ENCODE measurements at places on chromosomes 5 and 9. TPM values are rescaled to one million over a fixed set of nuclear protein-coding genes. Genes with fewer than 3 reads are reported as not detected.

DNA sequence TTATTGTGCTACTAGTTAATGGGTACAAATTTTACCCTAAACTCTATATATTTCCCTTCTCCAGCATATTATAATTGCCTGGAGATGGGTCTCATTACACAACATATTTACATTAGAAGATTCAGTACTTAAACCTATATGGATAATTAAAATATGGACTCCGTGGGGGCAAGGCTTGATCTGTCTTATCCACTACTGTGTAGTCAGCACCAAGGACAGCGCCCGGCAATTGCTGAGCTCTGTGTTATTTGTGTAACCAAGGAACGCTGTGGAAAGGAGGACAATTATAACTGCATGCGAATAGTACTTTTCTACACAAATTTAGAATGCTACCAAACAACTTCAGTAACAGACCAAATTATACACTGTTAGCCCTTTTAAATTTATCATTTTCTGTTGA is 77.7 kb downstream of the DNAH5 start:
- H3K27ac ChIP-seq, result no peak overlapping the region
- H3K36me3 ChIP-seq, result no peaks in the 10 kb centered on the region
- H3K27me3 ChIP-seq, result no peaks in the 10 kb centered on the region
- no peak overlapping the region for H3K4me3 ChIP-seq
- no peaks in the 10 kb centered on the region for H3K4me1 ChIP-seq
- no peak for DNase-seq

GRCh38 chr5:177510567-177511053 is 984 bp upstream of the DOK3 start:
- no peak for DNase-seq
- no peaks in the 10 kb centered on the region for H3K27me3 ChIP-seq
- peaks cover 3% of the 10 kb centered on the region for H3K4me1 ChIP-seq
- H3K36me3 ChIP-seq, result peaks cover 23% of the 10 kb centered on the region

- no peak overlapping the region for H3K4me3 ChIP-seq
- no peak overlapping the region for H3K27ac ChIP-seq
- DNase-seq, result no peak
- no peaks in the 10 kb centered on the region for H3K27me3 ChIP-seq
Measured at GRCh38 chr9:11871852-11872251, 821.3 kb upstream of the TYRP1 start.

DNA sequence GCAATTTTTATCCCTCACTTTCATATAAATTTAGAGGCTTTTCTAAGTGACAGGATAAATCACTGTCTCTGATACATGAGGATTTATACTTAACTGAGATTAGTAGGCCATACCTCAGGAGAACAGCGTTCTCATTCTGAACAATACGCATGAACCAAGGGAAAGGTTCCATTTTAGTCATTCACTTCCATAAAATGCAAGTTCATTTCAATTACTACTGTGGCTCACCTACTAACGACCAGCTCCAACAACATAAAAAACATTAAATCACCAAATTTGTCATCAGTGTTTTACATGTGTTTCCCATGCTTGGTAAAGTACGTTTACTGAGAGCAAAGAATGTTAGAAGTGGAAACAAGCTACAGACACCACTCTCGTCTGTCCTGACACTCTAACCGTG is 67.4 kb downstream of the EFNA5 start:
- H3K36me3 ChIP-seq, result no peaks in the 10 kb centered on the region
- no peak overlapping the region for H3K4me3 ChIP-seq
- no peaks in the 10 kb centered on the region for H3K4me1 ChIP-seq
- H3K27me3 ChIP-seq, result no peaks in the 10 kb centered on the region
- DNase-seq, result no peak

The BHMT gene
- not detected for total RNA-seq

The SLC6A7 gene
- total RNA-seq, result not detected

GRCh38 chr5:40401284-40402006 is 278.3 kb upstream of the PTGER4 start:
- no peaks in the 10 kb centered on the region for H3K36me3 ChIP-seq
- H3K27ac ChIP-seq, result no peak overlapping the region
- DNase-seq, result no peak
- H3K4me3 ChIP-seq, result no peak overlapping the region

GRCh38 chr9:113222482-113222841 is 1.1 kb downstream of the SLC31A1 start:
- no peaks in the 10 kb centered on the region for H3K27me3 ChIP-seq
- DNase-seq, result no peak
- H3K4me1 ChIP-seq, result peaks cover 34% of the 10 kb centered on the region
- no peaks in the 10 kb centered on the region for H3K36me3 ChIP-seq
- peak overlapping the region; percentile 96 for H3K4me3 ChIP-seq

DNA sequence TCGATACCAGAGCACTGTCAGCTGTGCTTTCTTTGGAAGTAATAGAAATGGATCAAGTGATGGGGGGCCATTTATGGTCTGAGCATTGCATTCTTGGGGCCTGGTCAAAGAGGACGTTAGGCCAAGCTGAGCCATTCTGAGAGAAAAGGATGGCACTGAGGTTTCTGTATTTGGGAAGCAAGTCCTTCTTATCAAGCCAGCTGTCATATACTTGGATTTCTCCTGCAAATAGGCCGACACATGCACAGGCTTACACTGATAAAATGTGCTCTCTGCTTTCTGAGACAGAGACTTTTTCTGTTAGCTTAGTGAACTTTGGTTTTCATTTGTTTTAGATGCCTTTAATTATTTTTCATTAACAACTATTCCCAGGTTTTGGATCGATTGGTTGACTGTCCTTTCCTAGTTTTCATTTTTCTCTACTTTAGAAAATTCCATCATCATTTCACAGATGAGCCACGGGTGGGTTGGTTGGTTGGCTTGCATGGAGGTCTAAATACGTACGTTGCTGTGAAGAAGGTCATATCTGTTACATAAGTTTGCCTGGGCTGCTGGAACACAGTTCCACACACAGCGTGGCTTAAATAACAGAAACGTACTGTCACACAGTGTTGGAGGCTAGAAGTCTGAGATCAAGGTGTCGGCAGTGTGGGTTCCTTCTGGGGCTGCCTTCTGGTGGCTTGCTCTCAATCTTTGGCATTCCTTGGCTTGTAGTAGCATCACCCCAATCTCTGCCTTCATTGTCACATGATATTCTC is 20.3 kb downstream of the TMOD1 start:
- H3K4me1 ChIP-seq, result no peaks in the 10 kb centered on the region
- H3K27ac ChIP-seq, result no peak overlapping the region
- no peak for DNase-seq

DNA sequence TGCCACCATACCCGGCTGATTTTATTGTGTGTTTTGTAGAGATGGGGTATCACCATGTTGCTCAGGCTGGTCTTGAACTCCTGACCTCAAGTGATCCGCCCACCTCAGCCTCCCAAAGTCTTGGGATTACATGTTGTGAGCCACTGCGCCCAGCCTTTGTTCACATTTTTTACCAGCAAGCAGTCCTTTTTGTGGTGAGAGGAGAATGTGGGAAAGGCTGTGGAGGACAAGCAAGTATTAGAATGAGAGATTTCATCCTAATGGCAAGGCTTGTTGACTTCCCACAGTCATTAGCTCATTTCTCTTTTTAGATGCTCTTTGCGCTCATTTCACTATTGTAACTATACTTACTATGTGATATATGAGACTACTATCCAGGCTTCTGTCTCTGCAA is 6.1 kb downstream of the IL31RA start:
- no peaks in the 10 kb centered on the region for H3K27me3 ChIP-seq
- no peaks in the 10 kb centered on the region for H3K36me3 ChIP-seq
- H3K27ac ChIP-seq, result no peak overlapping the region
- no peak for DNase-seq

GRCh38 chr5:178453224-178453623 is 137.0 kb downstream of the COL23A1 start:
- H3K4me3 ChIP-seq, result no peak overlapping the region
- H3K36me3 ChIP-seq, result no peaks in the 10 kb centered on the region
- no peak overlapping the region for H3K27ac ChIP-seq
- no peak for DNase-seq
- no peaks in the 10 kb centered on the region for H3K27me3 ChIP-seq
- no peaks in the 10 kb centered on the region for H3K4me1 ChIP-seq

The PDCD1LG2 gene
- total RNA-seq, result 0.33 TPM

GRCh38 chr5:75756211-75756610 is 39.0 kb upstream of the POC5 start:
- H3K4me1 ChIP-seq, result no peaks in the 10 kb centered on the region
- no peaks in the 10 kb centered on the region for H3K27me3 ChIP-seq
- no peak overlapping the region for H3K27ac ChIP-seq
- H3K36me3 ChIP-seq, result no peaks in the 10 kb centered on the region
- no peak overlapping the region for H3K4me3 ChIP-seq
- DNase-seq, result no peak

DNA sequence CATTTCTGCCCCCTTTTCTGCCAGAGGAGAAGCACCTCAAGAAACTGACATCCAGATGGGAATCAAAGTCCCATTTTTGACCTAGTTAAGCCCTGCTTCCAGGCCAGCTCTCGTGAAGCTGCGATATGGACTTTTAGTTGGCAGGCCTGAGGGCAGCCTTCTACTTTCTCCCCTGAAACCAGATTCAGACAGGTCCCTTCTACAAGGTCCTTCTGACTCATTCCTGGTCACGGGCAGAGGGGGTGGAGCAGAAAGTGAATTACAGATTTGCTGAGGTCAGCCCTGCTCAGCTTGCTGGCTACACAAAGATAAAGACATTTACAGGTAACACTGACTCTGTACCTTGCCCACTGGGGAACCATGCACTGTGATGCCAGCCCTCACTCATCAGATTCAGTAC is 52.8 kb upstream of the TUT7 start:
- no peaks in the 10 kb centered on the region for H3K36me3 ChIP-seq
- no peak for DNase-seq
- no peaks in the 10 kb centered on the region for H3K4me1 ChIP-seq
- H3K27me3 ChIP-seq, result no peaks in the 10 kb centered on the region

- no peaks in the 10 kb centered on the region for H3K27me3 ChIP-seq
- peaks cover 11% of the 10 kb centered on the region for H3K36me3 ChIP-seq
- no peaks in the 10 kb centered on the region for H3K4me1 ChIP-seq
Measured at GRCh38 chr5:131965826-131966415, 20.5 kb upstream of the MEIKIN start.

GRCh38 chr5:132895719-132896305 is 22.3 kb downstream of the LEAP2 start:
- H3K4me1 ChIP-seq, result no peaks in the 10 kb centered on the region
- peaks cover 47% of the 10 kb centered on the region for H3K36me3 ChIP-seq
- no peak overlapping the region for H3K4me3 ChIP-seq
- H3K27me3 ChIP-seq, result no peaks in the 10 kb centered on the region
- H3K27ac ChIP-seq, result no peak overlapping the region

DNA sequence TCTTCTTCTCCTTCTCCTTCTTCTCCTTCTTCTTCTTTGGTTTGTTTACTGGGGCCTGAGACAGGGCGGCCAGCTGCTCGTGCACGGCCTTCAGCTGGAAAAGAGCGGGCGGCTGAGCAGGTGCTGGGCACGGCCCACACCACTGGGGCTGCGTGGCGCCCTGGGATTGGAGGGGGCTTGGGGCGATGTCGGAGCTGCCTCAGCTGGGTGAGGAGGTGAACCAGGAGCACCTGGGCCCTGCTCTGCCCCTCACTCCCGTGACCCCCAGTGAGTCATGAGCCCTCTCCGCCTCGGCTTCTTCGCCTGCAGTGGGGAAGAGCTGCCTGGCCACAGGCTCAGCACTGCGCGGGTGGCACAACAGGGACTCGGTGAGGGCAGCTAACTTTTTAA is 14.9 kb downstream of the BRD3OS start:
- H3K27me3 ChIP-seq, result no peaks in the 10 kb centered on the region
- H3K4me3 ChIP-seq, result no peak overlapping the region
- no peak for DNase-seq
- H3K36me3 ChIP-seq, result peaks cover 5% of the 10 kb centered on the region

DNA sequence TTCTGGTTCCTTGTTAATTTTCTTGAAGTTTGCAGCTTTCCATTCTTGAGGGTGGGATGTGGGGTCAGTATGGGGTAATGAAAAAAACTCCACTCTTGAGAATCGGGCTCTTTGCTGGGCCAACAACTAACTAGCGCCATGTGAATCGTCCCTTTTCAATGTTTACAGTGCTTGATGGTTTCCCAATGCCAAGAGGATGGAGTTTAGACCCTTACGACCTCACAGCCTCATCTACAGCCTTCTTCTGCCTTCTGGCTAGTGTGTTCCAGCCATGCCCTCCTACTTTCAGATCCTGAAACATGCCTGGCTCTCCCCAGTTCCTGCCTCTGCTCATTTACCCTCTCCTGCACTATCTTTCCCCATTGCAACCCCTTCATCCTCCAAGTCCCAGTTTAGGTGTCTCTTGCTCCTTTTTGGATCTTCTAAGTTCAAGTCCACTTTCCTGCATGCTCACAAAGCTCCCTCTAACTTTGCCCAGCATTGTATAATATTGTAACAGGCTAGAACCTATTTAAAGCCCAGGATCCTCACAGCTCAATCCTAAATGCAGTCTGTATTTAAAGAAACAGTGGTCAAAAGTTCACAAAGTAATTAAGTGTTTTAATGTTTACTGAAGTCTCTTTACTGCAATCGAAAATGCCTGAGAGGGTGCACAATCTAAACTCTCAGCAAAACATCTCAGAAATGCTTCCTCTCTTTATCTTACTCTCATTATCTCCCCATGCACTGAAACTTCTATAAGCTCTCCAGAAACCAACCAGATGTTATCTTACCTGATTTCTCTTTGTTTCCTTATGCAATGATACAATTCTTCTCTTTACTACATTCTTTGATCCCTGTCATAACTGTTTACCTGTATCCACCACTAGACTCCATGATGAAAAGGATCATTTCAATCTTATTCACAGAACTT is 20.6 kb upstream of the CAST start:
- DNase-seq, result no peak
- H3K27me3 ChIP-seq, result no peaks in the 10 kb centered on the region
- H3K4me3 ChIP-seq, result no peak overlapping the region
- no peaks in the 10 kb centered on the region for H3K36me3 ChIP-seq

The SOWAHA gene
- 0.07 TPM for total RNA-seq

The RNF208 gene
- 2.7 TPM for total RNA-seq

- no peak overlapping the region for H3K27ac ChIP-seq
- no peaks in the 10 kb centered on the region for H3K36me3 ChIP-seq
- no peak for DNase-seq
- peaks cover 5% of the 10 kb centered on the region for H3K4me1 ChIP-seq
- no peak overlapping the region for H3K4me3 ChIP-seq
Measured at GRCh38 chr5:119418606-119419100, 33.6 kb upstream of the HSD17B4 start.

GRCh38 chr5:114412510-114413171 is 50.8 kb downstream of the KCNN2 start:
- H3K36me3 ChIP-seq, result no peaks in the 10 kb centered on the region
- H3K4me1 ChIP-seq, result no peaks in the 10 kb centered on the region
- H3K27me3 ChIP-seq, result no peaks in the 10 kb centered on the region
- H3K4me3 ChIP-seq, result no peak overlapping the region

- no peaks in the 10 kb centered on the region for H3K27me3 ChIP-seq
- H3K4me3 ChIP-seq, result no peak overlapping the region
- DNase-seq, result no peak
- H3K4me1 ChIP-seq, result peaks cover 55% of the 10 kb centered on the region
- H3K27ac ChIP-seq, result no peak overlapping the region
Measured at GRCh38 chr5:40385544-40385943, 294.2 kb upstream of the PTGER4 start.

The PCDHGA6 gene
- total RNA-seq, result 0.15 TPM

The ACOT12 gene
- not detected for total RNA-seq

The PCDHGC4 gene
- total RNA-seq, result not detected

GRCh38 chr5:61290791-61291210 is 41.3 kb upstream of the ZSWIM6 start:
- no peaks in the 10 kb centered on the region for H3K4me1 ChIP-seq
- no peak overlapping the region for H3K4me3 ChIP-seq
- H3K27ac ChIP-seq, result no peak overlapping the region
- H3K27me3 ChIP-seq, result no peaks in the 10 kb centered on the region

The CDC20B gene
- not detected for total RNA-seq

GRCh38 chr9:113298924-113299770 is 4.0 kb downstream of the RNF183 start:
- H3K36me3 ChIP-seq, result no peaks in the 10 kb centered on the region
- no peaks in the 10 kb centered on the region for H3K4me1 ChIP-seq
- DNase-seq, result no peak
- no peak overlapping the region for H3K4me3 ChIP-seq

The FOXI1 gene
- not detected for total RNA-seq

Measured in CD8-positive, alpha-beta memory T cell (primary cell).